ENCODE measurements at places on chromosomes 2 and 18.

GRCh38 chr2:163266772-163267171, 428.2 kb upstream of the KCNH7 start:
- no peak for DNase-seq

- no peak for DNase-seq
These were observed 63.5 kb downstream of the LAMA3 start for GRCh38 chr18:23752796-23753195.

DNA sequence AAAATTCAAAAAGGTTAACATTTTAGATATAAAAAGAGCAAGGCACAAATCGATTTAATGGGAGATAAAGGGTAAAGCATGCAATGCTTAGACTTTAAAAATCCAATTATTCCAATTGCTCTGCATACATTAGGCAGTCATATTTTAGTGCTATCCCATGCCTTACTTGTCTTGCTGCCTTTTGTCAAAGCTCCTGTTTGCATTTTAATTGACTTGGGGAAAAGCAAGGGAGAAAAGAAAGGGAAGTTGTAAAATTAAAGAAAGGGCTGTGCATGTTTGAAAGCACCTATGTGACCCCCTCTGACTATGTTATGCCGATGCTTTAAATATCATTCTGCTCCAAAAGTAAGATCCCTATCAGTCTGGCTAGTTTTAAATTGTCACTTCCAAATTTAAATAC, 193.7 kb upstream of the VWC2L start:
- DNase-seq = no peak

DNA sequence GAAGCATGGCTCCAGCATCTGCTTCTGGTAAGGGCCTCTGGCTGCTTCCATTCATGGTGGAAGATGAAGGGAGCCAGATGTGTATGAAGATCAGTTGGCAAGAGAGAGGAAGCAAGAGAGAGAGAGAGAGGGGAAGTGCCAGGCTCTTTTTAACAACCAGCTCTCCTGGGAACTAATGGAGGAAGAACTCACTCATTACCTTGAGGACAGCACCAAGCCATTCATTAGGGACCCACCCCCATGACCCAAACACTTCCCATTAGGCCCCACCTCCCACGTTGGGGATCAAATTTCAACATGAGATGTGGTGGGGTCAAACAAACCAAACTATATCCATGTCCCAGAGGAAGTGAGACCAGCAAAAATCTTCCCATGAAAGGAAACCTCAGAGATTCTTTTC, 124.8 kb upstream of the SIX2 start:
- no peak for DNase-seq

- no peak for DNase-seq
These were observed 33.4 kb upstream of the SLC9A2 start for GRCh38 chr2:102585847-102586404.

DNA sequence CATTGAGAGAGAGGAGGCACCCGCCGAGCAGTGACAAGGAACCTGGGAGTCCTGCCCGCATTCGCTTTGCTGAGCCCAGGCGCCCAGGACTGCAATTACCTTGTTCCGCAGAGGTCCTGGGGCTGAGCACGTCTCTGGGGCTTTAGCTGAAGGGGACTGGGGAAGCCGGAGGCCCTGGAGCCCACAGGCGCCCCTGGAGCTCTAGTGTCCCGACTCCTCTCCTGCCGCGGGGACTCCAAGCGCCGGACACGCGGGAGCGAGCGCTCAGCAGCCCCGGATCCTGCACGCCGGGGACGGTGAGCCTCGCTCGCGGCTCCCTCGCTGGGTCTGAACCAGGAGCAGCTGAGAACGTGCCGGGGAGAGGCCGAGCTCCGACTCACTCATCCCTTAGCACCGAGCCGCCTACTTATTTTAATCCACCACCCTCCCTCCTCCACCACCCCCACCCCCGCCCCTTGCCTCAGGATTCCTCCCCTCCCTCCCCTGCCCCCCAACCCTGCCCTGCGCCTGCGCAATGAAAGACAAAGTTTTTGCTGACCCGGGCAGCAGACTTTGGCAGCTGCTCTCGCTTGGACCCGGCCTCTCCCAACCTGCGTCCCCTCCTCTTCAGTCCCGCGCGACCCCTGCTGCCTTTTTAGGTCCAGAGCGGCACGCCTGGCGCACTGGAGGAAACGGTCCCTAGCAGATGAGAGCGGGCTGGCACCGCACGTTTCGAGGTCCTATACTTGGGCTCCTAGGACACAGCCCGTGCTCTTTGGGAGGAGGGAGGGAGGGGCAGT, at the start of gene OSR1:
TSS of gene OSR1 (minus strand) at position 382 of the 779 bp plus-strand sequence. CDS start 4,818 bp downstream, outside the sequence.
- DNase-seq = no peak

DNA sequence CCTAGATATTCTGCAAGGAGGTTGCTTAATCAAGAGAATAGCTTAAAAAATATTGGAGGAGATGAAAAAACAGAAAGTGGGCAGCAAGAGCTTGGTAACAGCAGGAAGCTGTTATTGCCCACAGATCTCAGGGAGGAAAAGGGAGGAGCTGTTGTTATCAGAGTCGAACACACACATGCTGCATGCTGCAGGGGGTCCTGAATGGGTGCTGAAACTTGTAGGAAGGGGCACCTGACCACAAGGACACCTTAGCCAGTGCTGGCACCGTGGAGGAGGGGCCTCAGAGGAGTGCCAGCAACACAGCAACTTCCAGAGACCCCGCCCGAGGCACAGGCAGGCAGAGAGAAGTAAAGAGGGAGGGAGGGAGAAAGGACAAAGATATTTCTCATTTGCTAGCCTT, 332.9 kb downstream of the SOCS6 start:
- no peak for DNase-seq

- DNase-seq = no peak
These were observed 268.8 kb upstream of the SKOR2 start for GRCh38 chr18:47520263-47520662.

- no peak for DNase-seq
These were observed 577.1 kb upstream of the KLHL29 start for GRCh38 chr2:22807872-22808271.

DNA sequence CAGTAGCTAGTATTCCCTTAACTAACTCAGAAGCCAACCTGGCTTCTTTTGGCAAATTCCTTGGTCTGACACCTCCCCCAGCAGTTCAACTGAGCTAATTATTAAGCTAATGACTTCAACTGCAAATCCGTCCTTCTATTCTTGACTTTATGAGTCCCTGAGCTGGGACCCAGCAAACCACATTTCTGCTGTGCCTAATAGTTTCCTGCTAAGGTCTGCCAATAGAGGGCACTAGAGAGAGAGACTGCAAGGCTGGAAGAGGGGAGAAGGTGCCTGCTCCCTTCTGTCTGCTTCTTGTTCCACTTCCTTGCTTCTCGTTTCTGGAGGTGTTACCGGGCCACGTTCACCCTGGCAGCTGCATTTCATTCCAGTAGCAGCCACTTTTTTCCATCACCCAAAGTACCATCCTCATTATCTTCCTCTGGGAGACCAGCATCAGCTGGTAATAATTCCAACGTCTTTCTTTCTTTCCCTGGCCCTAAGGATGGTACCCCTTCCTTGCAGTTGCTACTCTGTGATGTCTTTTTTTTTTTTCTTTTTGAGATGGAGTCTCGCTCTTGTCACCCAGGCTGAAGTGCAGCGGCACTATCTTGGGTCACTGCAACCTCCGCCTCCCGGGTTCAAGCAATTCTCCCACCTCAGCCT, 352.0 kb downstream of the TNS1 start:
- no peak for DNase-seq

DNA sequence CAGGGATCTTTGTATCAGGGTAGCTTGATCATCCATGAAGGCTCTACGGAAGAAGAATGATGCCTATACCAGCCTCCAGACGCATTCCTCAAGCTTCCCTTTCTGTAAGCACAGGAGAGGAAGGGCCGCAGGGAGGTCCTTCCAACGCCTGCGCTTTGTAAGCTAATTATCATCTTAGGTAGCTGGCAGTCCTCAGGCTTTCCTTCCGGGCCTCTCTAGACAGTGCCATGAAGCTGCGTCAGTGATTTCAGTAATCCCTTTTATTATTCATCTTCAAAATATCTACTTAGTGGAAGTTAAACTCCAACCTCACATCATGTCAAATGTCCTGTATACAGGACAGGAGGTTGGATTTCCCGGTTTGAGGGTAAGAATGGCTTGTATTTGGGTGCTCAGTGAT, 92.3 kb downstream of the ETAA1 start:
- no peak for DNase-seq

DNA sequence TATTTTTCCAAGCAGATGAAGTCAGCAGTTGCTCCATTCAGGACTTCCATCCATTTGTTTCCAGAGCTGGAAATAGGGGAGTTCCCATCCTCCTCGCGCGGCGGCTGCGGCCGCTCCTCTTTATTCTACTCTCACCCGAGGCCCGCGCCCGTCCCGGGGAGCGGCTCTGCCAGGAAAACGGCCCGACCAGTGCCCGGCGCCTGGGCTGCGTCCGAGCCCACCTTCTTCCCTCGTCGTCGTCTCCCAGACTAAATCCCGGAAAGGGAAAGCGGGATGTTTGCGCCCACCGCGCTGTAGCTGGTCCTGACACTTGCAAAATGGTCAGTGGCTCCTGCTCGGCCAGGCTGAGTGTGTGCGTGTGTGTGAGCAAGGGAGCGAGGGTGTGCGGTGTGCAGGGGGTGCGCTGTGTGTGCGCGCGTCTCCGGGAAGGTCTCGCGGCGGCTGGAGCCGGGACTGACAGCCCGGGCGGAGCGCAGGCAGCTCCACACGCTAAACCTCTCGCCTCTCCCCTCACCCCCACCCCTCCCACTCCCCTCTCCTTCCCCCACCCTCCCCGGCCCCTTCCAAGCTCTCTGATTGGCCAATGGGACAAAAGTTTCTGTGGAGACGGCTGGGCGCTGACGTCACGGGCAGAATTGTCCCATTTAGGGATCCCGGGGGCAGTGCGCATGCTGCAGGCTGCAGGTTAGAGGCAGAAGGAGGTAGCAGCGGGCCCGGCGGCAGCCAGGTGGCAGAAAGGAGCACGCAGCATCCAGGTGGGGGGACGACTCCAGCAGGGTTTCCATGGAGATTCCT, at the start of gene NOL4:
TSS of gene NOL4 (minus strand) at position 491 of the 795 bp plus-strand sequence. CDS start 1,660 bp downstream, outside the sequence.
- DNase-seq = no peak

GRCh38 chr2:75311521-75311920, 112.2 kb upstream of the TACR1 start:
- DNase-seq = no peak

Data from activated CD4-positive, alpha-beta T cell treated with anti-CD3 and anti-CD28 coated beads for 4 hours (primary cell).